ENCODE measurements at places on chromosomes 4 and X.

DNA sequence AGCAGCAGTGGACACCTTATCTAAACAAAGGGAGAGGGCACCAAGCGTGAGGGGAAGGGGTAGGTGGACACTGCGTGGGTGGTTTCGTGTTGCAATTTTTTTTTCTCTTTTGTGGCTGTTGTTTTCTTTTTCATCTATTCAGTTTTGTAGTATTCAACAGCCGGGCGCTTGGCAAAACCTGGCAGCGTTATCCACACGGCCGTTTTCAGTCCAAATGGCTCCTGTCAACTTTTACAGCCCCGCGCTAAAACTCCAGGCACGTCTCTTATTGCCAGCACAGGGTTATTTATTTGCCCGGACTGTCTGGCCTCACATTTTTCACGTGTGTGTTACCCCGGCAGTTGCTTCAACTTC lies 192.2 kb downstream of the BCOR start:
- no peak for DNase-seq

- no peak for DNase-seq
These were observed 518.3 kb upstream of the AGA start for GRCh38 chr4:177960566-177960965.

DNA sequence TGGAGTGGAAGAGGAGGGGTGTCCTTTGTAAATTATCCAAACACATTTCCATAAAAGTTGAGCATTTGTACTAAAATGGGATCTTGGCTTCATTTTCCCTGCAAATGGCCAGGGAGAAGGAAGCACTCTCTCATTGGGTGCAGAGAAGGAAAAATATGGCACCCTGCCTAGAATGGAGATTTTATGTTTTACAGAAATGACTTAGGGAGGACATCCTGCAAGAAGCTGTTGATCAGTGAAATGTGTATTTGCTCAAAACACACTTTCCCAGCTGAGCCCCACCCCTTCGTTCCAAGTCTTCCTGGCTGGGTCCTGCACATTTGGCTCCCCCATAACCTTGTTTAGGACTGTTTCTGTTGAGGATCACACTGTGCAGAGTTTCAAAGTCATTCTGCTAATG lies 213.5 kb upstream of the TAPT1 start:
- DNase-seq: no peak

DNA sequence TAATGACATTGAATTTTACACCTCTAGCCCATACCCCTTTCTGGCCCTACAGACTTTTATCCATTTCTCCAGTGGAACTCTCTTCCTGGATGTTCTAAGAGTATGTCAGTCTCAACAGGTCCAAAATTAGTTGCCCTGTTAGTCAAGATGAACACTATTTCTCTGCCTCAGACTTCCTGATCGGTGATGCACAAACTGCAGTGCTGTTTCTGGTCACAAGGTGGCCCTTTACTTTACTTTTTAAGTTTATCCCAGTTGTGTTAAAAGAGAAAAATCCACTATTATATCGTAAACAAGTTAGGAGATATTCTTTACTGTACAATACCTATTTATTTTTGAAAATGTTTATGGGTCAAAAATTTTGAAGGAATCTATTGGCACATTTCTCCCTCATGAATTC lies 13.1 kb downstream of the TCEAL7 start:
- DNase-seq: no peak

- no peak for DNase-seq
These were observed 122.9 kb upstream of the FMR1 start for GRCh38 chrX:147788641-147789350.

DNA sequence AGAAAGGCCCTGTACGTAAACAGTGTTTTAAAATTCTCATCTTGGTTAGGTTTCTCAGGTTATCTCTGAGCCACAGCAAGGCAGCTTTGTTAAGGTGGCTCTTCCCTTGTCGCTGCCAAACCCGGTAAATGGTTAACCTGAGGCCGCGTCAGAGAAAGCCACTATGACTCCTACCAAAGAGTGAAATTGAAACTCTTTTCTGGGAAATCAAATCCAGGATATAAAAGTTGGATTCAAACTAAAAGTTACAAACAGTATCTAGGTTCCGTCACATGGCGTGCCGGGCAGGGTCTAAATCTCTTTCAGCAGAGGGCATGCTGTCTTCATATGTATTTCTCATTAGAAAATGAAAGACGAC lies 433 bp downstream of the MMAA start:
- DNase-seq: no peak

DNA sequence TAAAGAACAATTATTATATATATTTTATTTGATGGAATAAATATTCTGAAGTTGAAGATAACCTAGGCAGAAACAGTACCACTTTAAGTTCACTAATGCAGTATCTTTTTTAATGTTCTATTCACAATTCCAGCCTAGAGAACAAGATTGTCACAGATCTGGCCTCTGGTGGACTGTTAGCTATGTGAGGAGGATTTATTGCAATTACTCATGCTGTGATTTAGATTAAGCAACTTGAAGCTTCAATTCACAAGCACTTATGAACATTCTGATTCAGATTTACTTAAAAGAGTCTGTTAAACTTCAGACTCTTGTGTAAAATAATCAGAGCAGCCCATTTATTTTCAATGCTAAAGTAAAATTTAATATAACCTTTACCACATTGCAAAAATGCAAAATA lies 1489.8 kb downstream of the STIM2 start:
- DNase-seq: no peak

DNA sequence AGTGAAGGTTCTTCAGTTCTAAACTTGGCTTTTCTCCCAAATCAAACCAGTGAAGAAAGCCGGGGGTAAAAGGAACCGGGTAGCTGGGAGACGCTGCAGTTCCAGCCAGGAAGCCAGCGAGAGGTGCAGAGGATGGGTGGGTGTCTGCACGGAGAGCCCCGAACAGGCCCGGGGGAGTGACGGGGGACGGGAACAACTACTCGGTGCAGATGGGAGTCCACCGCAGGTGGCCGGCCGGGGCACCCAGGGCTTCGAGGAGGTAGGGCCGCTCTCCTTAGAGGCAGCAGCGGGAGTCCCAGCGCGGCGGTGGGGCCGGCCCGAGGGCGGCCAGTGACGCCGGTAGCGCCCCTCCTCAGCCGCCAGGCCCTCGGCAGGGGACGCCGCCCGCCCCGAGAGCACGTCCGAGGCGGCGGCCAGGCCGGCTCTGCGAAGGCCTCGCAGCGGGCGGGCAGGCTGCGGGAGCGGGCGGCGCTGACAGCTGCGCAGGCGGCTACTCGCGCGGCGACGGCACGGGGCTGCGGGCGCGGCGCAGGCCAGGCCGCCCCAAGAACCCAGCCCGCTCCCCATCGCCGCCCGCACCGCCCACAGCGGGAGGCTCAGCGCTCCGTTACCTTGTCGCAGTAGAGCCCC lies 449 bp downstream of the FBXL5 start:
- DNase-seq: peak; percentile 14

GRCh38 chrX:9737363-9737762 lies 28.3 kb downstream of the GPR143 start:
- DNase-seq: no peak

All from activated gamma-delta T cell treated with anti-CD3 and anti-CD28 coated beads, Interleukin-2, amount 50 U/mL, for 16 hours (primary cell).